ENCODE measurements at places on chromosomes 11 and 22. TPM values are rescaled to one million over a fixed set of nuclear protein-coding genes. Genes with fewer than 3 reads are reported as not detected.

- DNase-seq: no peak
Observed at GRCh38 chr22:35846804-35847203, 129.1 kb downstream of the APOL5 start.

DNA sequence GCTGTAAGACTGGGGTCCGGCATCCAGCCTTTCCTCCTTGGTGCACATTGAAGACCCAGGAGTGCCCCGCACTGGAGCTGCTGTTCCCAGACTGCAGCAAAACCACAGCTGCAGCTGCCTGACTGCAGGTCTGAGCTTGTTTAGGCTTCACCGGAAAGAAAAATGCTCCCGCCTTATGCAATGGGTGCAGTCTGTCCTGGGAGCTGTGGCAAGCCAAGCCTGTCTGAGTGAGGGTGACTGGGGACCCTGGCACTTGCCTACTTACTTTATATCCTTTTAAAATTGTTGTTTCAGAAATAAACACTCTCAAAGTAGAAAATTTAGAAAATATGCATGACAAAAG, 23.3 kb upstream of the CD44 start:
- DNase-seq: no peak

GRCh38 chr22:40203572-40203971, 25.8 kb downstream of the TNRC6B start:
- no peak for DNase-seq

DNA sequence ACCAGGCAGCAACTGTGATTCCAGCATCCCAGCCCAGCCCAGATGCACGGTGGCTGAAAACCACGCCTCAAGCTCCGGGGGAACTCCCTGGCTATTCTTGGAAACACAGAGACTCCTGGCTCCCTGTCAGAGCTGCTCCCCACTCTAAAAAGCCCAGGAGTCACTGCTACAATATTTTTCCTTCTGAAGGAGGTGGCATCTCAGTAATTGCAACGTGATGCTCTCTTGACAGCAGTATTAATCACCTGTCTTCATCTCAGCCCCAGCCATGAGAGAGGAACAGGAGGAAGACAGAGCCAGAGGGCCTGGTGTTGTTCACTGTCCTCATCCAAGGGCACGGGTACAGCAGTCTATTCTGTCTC, 26.9 kb downstream of the DRD2 start:
- no peak for DNase-seq

DNA sequence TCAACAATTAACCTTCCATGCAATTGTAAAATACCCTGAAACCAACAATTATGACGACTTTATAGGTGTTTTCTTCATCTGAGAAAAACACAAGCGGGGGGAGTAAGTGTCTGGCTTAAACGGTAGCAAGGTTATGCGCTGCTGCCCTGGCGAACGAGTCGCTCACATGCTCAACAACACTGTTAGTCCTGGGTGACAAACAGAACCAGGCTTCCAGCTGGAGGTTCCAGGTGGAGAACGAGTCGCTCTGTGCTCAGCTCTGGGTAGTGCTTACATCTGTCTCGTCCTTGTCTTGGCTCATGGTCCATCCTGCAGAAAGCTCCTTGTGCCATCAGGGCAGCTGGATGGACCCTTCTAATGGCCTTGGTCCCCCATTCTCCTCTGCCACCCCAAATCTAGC, 48.2 kb downstream of the PC start:
- no peak for DNase-seq

GRCh38 chr22:20061481-20061861, 18.6 kb upstream of the DGCR8 start:
- DNase-seq: no peak

- DNase-seq: no peak
Observed at GRCh38 chr22:39215426-39216142, 29.2 kb downstream of the PDGFB start.

DNA sequence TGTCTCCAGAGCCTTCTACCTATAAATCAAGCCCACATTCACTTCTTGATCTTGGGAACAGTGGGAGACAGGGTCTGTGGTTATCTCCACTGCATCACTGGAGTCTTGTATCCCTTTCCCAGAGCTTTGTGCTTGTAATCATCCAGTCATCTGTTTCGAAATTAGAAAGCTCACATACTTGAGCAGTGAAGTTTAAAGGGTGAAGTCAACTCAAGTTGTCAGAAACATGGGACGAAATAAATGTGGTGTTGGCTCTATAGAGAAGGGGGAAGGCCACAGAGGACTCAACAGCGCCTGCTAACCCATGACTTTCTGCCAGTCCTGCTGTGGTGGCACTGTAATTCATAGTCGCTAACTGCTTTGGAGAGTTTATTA, 197.5 kb downstream of the DBX1 start:
- no peak for DNase-seq

MUC6 gene
- total RNA-seq: not detected

CCDC73 gene
- total RNA-seq: not detected

CRYBB2 gene
- not detected for total RNA-seq

PATE2 gene
- total RNA-seq: not detected

MRGPRF gene
- 4.9 TPM for total RNA-seq

CYP2D6 gene
- not detected for total RNA-seq

NPTXR gene
- total RNA-seq: 16.8 TPM

OVCH2 gene
- not detected for total RNA-seq

BDNF gene
- total RNA-seq: 4.0 TPM
